ENCODE measurements at places on chromosomes 7 and 10.
A peak's percentile ranks its signal among the peaks of the same experiment; 100 is the strongest.

GRCh38 chr10:75662715-75663114, 231.3 kb downstream of the LRMDA start:
- DNase-seq = no peak

GRCh38 chr10:119642556-119643111, 8.5 kb upstream of the BAG3 start:
- no peak for DNase-seq

DNA sequence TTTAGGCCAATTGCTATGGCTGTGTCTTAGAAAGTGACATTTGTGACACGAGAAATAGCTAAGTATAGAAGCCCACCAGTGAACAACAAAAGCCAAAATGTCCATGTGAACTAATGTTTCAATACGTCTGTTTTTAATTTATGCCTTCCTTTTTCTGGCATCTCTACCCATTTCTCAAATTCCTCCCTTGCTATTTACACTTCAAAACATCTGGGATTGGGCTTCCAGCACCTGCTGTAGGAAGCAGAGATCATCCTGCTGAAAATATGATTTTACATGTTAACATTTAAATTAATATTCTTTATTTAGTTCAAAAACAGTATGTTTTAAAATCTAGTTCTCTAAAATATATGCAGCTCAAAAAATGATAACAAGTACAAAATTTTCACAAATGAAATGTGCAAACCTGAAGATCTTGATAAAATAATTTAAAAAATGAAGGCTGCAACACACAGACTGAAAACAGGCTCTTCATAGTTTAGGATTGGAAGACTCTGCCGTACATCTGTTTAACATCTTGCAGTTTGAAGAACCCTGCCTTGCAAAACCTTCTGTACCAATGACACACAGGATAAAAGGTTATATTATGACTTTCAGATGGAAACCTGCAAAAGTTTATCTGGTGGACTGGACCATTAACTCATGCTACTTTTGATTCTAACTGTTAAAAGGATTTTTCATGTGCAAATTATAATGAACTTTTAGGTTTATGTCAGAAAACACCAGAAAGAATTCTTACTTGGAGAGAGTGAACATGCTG, 408.4 kb downstream of the SUGCT start:
- DNase-seq = no peak

DNA sequence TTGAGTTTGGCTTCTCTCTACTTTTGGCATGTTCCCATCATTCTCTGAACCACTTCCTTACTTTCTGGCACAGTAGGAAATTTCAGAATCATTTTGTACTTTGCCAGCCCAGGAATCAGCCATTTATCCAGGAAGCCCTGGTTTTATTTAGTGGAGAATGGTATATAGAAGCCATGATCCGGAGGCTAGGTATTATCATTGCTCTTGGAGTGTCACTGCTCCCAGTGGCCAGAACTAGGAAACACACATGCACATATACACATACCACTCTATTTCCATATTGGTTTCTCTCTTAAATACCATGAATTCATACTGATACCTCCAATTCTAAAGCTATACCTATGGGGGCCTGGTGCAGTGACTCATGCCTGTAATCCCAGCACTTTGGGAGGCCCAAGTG, 36.3 kb downstream of the SUFU start:
- peak; percentile 6 for DNase-seq

DNA sequence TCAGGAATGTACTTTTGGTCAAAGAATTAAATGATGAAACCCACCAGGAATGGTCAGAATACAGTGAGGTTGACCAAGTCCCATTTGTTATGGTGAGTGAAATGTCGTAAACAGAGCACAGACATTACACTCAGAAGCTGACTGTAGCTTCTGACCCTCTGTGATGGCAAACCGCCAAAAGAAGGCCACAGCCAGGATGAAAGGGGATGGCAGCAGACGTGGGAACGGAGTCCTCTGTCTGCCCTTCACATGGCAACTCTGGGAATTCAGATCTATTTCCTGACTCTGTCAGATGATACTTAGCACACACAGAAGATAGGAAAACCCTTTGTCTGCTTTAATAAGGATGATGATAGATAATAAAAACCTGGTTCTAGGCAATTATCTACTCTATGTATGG, 757.1 kb downstream of the SORCS3 start:
- no peak for DNase-seq

GRCh38 chr10:53434413-53434812, 661.8 kb upstream of the MBL2 start:
- DNase-seq = no peak

- DNase-seq = no peak
These were observed 60.7 kb downstream of the CD36 start for GRCh38 chr7:80699045-80699638.

GRCh38 chr10:22934726-22935125, 6.9 kb downstream of the ARMC3 start:
- DNase-seq = no peak

- DNase-seq = no peak
These were observed 233.2 kb downstream of the TCERG1L start for GRCh38 chr10:131078131-131078881.

GRCh38 chr10:105075031-105075430, 433.9 kb downstream of the SORCS3 start:
- no peak for DNase-seq

GRCh38 chr7:30649717-30650420, 32.4 kb downstream of the CRHR2 start:
- DNase-seq = no peak

- DNase-seq = no peak
These were observed 43.6 kb downstream of the GUSB start for GRCh38 chr7:65938336-65938895.

- DNase-seq = no peak
These were observed 166.8 kb downstream of the USP6NL start for GRCh38 chr10:11444531-11445228.

GRCh38 chr10:47127188-47127785, 172.7 kb upstream of the GDF10 start:
- no peak for DNase-seq

DNA sequence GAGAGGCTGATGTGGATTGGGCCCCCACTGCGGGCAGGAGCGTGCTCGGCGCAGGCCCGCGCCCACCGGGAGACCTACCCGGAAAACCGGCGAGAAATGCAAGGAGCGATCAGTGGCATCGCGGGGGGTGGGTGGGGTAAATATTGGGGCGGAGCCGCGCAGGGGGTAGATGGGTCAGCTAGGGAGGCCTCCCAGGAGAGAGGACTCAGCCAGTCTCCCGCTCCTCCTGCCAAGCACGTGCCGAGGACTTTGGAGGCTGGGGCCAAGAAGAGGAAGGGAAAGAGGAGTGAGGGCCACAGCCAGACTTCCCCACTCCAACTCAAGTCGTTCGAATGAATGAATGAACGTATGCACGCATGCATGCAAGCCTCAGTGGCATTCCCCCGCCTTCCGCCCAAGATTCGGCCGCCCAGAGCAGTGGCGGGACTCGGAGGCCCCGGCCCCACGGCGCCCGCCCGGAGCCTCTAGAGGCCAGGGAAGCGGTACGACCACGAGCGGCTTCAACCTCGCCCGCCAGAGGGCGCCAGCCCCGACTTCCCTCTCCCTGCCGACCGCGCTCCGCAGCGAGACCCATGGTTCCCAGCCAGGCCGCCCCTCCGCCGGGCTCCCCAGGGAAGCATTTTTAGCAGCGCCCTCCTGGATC, 3.6 kb downstream of the NPM3 start:
- DNase-seq = peak; percentile 94

DNA sequence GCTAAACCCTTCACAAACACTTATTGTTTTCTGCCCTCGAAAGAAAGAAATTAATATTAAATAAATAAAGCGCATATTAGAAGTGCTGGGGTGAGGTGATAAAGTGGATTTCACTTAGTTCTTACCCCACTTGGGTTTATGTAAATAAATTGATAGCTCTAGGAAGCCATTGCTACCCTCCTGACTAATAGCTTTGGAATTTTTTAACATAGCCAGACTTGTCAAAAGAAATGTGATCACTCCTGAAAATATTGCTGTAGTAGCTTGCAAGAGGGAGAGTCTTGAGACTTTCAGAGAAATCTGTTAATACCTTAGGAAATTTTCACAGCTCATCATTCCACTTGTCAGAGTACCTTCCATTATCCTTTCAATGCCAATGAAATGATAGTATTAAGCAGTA, 7.6 kb downstream of the ARL5B start:
- no peak for DNase-seq

GRCh38 chr10:14153570-14154055, 177.1 kb downstream of the FRMD4A start:
- DNase-seq = no peak

- no peak for DNase-seq
These were observed 33.0 kb downstream of the ANKRD16 start for GRCh38 chr10:5856701-5857004.

DNA sequence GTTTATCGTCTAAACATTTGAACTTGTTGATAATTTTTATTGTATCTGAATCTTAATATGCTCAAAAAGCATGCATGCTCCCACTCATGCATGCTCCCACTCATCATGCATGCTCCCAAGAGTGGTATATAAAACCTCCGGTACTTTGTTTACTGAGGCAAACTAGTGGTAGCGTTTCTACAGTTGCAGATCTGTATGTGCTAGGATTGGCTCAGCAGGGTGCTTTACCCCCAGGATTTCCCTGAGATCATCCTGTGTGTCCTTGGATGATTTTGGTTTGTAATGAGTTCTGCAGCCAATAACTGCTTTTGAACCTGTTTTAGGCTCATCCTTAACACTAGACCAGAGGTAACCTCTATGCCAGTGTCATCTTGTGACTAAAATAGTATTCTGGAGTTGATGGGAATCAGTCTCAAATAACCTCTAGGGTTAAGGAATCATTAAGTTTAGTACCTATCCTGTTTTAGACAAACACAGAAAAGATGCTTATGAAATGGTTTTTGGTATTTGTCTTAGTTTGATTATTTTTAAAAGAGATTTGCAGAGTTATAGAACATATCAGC, 40.4 kb downstream of the PHTF2 start:
- no peak for DNase-seq

- no peak for DNase-seq
These were observed 226.7 kb upstream of the MDFIC start for GRCh38 chr7:114695182-114695581.

DNA sequence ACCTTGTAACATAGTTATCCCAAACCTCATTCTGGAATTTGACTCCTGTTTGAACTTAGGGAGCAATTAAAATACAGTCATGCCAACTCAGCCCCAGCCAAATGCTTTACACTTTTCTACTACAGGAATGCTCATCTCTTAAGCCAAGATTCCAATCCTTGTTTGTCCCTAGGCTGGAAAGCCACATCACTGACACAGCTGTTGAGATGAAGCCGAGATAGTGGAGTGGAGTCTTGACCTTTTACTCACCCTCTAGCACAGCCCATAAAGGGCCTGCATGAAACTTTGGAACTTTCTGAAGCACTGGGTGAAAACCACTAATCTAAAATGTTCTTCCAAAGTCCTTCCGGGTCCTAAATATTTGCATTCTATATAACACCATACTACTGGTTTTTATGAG, 247.3 kb downstream of the ETV1 start:
- DNase-seq = no peak

DNA sequence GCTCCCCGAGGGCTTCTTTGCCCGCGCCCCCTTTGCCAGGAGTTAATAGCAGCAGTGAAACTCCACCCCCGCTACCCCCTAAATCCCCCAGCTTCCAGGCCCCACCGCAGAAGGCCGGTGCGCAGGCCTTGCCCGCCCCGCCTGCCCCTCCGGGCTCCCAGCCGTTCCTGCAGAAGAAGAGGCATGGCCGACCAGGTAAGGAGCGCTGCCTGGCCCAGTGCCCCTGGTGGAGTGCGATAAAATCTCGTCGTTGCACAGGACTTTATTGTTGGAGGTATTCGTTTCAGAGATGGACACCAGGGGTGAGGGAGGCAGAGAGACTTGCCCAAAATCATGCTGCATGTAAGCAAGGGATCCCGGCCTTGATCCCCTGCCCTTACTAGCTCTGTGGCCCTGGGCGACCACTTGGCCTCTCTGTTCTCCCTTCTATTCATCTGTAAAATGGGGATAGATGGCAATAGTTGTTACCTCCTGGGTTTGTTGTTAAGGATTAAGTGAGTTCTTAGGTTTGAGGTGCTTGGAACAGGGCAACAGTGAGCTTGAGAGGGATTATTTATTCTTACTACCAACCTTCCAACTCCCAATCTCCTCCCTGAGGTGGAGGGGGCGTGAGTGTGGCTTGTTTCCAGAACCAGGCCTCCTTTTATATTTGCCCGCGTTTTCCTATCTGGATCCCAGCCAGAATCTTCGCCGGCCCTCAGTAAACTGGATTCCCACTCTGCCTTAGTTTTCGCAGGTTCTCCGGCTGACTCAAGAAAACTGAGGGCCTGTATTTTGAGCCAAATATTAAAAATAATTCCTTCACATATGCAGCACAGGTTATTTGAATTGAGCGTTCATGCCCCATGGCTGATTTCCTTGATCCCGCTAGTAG, 78.3 kb downstream of the WIPF3 start:
- no peak for DNase-seq

DNA sequence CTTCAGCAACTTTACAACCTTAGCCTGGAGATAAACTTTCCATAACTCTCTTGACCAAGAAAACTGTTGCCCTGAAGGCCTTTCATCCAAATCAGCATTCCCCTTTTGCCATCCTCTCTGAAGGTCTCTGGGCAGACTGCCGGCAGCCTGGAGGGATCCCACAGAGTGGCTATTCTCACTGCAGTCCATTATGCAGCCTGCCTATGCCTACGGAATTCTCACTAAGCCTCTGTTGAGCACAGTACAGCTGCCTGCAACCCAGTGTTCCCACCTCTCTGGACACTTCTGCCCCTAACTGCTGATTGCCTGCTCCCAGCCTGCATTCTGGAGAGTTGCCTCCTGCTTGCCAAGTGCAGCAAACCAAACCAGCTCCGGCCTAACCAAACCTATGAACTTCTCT, 548.9 kb upstream of the STEAP1 start:
- no peak for DNase-seq

- no peak for DNase-seq
These were observed 47.0 kb upstream of the ZNF107 start for GRCh38 chr7:64618785-64619456.

DNA sequence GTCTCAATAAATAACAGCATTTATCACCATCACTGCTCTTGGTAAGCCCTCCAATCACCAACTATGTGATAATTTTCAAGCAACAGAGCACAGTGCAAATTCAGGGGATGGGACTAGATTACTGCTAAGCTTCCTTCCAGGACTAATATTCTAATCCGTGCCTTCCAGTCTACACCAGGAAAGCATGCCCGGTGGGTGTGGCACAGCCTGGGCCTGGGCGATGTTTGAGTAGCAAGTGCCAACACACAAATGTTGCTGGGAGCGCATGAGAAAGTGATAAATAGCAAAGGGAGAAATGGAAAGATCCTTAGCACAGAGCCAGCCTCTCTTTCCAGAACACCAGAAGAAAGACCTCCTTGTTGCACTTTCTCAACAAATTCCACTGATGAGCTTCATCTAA, 13.5 kb upstream of the TM9SF3 start:
- no peak for DNase-seq
